ENCODE measurements at places on chromosomes 11 and 22.

DNA sequence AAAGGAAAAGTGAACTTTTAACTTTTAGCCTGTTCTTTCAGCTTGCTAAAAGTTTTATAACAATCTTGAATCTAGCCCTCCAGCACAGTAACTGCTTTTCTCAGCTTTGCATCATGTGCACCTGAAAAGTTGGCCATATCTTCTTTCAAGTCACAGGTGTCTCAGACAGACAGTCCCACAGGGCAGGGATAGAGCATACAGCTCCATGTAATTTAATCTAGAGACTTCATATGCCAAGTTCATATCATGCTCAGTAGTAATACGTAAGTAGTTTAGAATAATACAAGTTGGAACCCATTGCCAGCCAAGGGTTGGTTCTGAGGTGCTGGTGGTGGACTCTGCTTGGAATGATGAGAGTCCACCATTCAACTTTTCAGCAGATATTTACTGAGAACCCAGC is 68.6 kb downstream of the PKNOX2 start:
- no peak for DNase-seq

- DNase-seq, result no peak
These were observed 39.1 kb downstream of the PITPNB start for GRCh38 chr22:27879923-27880322.

GRCh38 chr22:37777122-37777687 is 30.5 kb upstream of the GCAT start:
- no peak for DNase-seq

GRCh38 chr11:17268902-17269301 is 7.6 kb upstream of the NUCB2 start:
- no peak for DNase-seq

DNA sequence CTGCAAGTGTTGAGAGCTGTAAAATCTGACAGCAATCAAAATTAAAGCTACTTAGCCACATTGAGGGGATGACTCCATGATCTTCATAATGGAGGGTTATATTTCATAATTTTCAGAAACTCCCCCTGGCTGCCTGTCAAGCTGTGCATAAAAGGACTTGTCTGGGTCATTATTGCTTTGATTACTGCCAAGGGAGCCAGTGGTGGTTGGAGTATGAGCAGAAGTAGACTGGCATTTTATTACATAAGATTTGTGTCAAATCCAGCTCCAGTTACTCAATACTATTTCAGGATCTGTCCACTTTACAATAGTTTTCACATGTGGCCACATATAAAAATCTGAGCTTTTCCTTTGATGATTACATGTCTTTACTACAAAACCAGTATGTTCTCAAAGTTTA is 108.9 kb upstream of the SLC5A12 start:
- no peak for DNase-seq

GRCh38 chr22:27748349-27748748 is 53.2 kb downstream of the MN1 start:
- DNase-seq, result no peak

GRCh38 chr11:44192462-44193100 is 97.1 kb downstream of the EXT2 start:
- DNase-seq, result no peak

DNA sequence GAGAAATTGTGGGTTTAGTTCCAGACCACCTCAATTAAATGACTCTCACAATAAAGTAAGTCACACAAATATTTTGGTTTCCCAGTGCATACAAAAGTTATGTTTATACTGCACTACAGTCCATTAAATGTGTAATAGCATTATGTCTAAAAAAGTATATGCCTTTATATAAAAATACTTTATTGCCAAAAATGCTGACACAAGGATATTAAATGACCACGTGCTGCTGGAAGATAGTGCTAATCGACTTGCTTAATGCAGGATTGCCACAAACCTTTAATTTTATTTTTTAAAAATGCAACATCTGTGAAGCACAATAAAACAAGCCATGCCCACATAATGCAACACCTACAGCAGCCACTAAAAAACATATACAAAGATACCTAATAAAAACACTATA is 27.0 kb downstream of the OR5AK2 start:
- no peak for DNase-seq

DNA sequence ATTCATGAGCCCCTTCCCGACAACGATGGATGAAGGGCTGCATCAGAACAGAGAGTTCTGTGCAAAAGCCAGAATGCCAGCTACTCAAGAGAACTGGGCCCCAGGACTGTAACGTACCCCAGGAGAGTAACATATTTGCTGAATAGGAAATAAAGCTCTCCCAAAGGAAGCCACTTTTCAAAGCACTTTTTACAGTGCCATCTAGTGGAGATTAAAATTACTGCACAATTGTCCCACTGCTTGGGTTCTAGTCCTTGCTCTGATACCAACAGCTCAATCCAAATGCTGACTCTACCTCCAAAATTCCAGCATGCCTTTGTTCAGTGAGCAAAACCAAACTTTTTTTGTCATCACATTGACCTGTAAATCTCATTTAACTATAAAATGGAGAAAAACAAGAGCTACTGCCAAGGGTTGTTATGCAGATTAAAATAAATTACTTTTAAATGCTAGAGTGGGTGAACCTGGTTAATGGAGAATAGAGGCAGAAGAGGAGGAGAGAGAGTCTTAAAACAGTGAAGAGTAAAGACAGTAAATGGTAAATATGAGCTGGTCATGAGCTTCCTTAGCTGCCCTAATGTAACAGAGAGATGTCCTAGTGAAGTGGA is 87.6 kb upstream of the FSHB start:
- DNase-seq, result no peak

GRCh38 chr11:114395736-114396135 is 4.6 kb downstream of the C11orf71 start:
- DNase-seq, result no peak

- no peak for DNase-seq
These were observed 31.4 kb upstream of the NUP160 start for GRCh38 chr11:47879259-47880158.

GRCh38 chr11:117786135-117786870 is 10.7 kb downstream of the DSCAML1 start:
- no peak for DNase-seq

DNA sequence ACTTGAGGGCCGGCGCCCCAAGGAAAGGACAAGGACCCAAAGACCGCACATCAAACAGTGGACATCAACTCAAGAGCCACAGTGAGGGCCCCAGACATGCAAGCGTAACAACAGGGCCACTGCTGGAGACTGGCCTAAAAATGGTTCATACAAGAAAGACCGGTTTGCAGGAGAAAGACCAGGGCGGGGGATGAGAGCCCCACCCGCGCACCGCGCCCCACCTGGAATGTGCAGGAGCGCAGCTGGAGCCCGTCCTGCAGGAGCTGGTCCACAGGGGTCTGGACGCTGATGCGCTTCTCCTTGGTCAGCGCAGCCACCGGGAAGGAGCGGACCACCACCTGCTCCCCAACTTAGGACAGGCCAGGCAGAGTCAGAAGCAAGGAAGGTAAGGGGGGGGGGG is 13.9 kb downstream of the SBF1 start:
- no peak for DNase-seq

GRCh38 chr11:63745304-63746170 is 23.0 kb downstream of the ZFTA start:
- no peak for DNase-seq

DNA sequence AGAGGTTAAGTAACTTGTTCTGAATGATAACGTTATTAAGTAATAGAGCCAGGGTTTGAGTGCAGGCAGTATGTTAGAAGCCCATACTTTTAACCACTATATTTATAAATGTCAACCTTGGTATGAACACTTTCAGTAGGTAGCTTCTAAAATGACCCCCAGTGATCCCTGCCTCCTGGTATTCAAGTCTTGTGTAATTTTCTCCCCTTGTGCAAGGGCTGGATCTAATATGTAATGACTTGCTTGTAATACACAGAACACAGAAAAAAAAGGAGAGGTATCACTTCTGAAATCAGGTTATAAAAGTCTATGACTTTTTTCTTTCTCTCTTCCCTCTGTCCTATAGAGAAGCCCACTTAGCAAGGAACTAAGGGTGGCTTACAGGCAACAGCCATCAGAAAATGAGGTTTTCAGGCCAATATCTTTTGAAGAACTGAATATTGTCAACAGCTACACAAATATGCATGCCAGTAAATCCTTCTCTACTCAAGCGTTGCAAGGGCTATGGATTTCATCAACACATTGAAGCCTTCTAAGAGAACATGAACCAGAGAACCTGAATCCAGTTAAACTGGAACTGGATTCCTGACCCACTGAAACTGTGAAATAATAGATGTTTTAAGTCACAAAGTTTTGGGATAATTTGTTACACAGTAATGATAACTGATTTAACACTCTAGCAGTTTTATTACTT is 712.3 kb downstream of the METTL15 start:
- DNase-seq, result no peak

- DNase-seq, result no peak
These were observed 54.6 kb upstream of the ANO5 start for GRCh38 chr11:22138264-22138663.

- DNase-seq, result no peak
These were observed 2.3 kb downstream of the PTPRCAP start for GRCh38 chr11:67435031-67435726.

DNA sequence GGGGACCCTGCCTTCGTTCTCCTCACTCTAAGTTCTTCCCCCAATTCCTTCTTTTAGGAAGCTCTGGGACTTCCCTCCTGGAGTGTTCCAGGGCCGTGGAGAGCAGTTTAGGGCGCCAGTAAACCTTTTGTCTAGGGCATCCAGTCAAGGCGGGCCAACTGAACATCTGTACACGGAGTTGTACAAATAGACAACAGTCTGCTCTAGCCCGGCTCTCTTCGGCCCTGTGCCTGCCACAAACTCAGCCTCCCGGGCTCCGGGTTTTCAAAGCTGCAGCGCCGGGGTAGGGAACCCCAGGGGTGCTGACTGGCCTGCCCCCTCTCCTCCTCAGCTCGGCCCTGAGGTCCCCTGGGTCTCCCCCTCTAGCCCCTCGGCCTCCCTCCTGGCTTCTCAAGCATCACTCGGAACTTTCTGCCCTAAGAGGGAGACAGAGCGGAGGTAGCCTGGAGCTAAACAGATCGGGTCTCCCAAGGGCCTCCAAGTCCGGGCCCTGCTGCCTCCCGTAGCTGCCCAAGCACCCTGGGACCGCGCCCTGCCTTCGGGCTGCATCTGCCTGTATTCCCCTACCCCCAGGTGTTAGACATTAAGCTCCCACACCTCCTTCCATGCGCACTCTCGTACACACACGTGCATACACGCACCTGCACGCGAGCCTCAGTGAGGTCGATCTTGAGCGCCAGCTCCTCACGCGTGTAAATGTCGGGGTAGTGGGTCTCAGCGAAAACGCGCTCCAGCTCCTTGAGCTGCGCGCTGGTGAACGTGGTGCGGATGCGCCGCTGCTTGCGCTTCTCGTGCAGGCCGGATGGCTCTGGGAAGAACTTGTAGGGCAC is 3.3 kb downstream of the PHOX2A start:
- DNase-seq, result no peak

GRCh38 chr11:3712274-3712673 is 41.1 kb upstream of the CHRNA10 start:
- DNase-seq, result no peak

Data from stimulated activated CD8-positive, alpha-beta memory T cell treated with anti-CD3 and anti-CD28 coated beads, Interleukin-15, amount 100 ng/mL, for 48 hours (primary cell).